ENCODE measurements at places on chromosomes 1 and 21.
A peak's percentile ranks its signal among the peaks of the same experiment; 100 is the strongest.

- DNase-seq = no peak
These were observed 74.0 kb upstream of the ARHGEF16 start for GRCh38 chr1:3380469-3380868.

DNA sequence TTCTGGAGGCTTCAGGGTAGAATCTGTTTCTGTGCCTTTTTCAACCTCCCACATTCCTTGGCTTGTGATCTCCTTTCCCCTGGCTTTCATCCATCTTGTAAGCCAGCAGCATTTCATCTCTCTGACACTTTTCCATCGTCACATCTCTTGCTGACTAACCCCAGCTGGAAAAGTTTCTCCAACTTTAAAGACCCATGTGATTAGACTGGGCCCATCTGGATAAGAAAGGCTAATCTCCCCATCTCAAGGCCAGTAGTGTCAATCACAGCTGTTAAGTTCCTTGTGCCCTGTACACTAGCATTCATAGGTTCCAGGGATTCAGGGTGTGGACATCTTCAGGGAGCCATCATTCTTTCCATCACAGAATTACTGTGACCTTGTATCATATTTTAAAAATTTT is 452.1 kb downstream of the TTLL7 start:
- DNase-seq = no peak

DNA sequence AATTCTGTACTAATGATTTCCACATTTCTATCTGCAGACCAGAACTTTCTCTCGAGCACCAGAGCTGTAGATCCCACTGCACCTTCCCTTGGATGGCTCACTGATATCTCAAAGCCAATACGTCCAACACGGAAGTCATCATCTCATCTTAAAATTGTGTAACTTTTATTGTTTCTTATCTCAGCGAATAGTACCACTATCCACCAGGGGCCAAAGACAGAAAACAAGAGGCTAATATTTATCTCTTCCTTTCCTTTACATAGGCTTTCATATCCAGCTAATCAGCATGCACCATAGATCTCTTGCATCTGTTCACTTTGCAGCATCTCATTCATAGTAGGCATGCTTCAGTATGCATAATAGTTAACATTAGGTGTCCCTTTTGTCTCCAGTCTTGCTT is 303.6 kb downstream of the PTPRC start:
- no peak for DNase-seq

DNA sequence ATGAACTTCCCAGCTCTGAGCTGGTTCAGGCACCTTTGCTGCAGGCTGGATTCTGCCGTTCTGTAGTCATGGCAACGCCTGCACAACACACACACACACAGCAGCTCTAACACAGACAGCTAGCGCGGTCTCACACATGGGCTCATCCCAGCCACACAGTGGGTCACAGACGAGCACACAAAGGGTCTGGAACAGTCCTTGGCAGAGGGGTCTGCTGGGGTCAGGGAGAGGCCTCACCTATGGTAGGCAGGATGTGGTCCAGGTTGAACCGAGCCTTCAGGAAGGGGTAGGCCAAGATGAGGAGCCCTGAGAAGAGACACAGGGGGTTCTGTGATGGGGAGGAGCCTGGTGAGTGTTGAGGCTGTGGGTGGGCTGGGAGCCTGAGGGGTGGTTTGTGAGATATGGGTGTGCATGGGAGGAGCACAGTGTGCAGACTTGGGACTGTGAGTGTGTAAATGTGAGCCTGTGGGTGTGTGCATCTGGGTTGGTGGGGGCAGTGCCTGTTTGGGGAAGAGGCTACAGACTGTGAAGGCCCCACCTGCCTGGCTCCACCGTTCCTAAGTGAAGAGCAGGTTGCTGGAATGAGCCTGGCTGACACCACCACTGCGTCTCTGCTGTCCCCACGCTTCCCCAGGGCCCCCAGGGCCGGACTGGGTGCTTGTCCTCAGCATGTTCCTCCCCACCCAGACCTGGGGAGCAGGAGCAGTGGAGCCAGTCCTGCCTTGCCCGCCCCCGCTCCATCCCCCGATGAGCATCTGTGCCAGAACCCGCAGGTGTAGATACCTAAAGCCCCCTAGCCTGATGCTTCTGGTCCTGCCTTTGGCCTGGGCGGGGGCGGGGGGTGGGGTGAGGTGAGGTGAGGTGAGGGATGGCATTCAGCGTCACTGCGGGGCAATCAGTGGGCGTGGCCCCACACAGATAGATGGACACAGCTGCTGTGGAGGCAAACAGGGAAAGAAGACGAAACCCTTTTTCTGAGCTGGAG is 1.5 kb downstream of the KNCN start:
- no peak for DNase-seq

GRCh38 chr1:19888112-19888511 is 5.9 kb downstream of the OTUD3 start:
- DNase-seq = no peak

GRCh38 chr21:14716761-14717396 is 170.8 kb upstream of the SAMSN1 start:
- no peak for DNase-seq

DNA sequence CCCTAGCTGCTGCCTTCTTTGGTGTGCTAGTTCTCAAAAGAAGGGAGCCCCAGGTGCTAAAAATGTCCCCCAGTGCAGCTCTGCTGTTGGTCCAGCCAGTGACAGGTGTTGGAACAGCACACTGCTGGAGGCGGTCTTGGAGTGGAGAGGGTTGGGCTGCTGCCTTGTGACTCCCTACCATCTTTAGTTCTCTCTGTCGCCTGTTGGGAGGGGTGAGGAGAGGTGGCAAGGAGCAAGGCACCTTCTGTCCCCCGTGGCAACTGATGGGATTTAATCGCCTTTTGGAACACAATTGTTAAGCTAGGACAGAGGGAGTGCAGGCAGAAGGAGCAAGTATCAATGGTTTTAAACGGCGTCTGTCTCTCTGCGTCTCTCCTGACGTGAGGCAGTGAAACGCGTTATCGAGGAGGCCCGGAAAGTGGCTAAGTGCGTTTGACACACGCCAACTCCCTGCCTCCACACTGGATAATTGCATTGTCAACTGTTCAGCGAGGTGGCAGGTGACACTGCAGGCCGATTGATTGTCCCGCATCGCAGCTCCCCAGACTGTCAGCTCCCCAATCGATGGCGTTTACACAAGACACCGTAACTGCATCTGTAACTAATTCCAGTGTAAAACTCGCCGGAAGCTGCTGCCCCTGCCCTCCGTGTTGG is 34.0 kb downstream of the TMEM53 start:
- DNase-seq = no peak

DNA sequence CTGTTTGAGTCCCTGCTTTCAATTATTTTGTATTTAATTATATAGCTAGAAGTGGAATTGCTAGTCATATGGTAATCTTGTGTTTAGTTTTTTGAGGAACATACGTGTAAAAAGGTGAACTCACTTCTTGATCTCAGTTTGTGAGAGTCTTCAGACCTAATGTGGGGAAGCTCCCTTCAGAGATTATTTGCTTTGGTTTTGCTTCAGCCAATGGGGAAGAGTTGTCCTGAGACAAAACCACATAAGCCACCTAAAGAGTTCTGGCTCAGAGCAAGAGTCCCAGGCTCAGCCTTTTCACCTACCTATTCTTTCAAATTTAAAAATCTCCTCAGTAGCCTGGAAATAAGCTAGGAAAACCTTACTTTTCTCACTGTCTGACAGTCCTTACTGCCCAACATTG is 138.4 kb downstream of the UCK2 start:
- no peak for DNase-seq

GRCh38 chr1:222852326-222852725 is 37.5 kb downstream of the DISP1 start:
- no peak for DNase-seq

GRCh38 chr1:246537887-246538286 is 28.2 kb downstream of the TFB2M start:
- no peak for DNase-seq

- DNase-seq = no peak
These were observed 3.3 kb downstream of the HYI start for GRCh38 chr1:43450251-43450941.

- DNase-seq = no peak
These were observed 315.7 kb upstream of the USP25 start for GRCh38 chr21:15414057-15414456.

DNA sequence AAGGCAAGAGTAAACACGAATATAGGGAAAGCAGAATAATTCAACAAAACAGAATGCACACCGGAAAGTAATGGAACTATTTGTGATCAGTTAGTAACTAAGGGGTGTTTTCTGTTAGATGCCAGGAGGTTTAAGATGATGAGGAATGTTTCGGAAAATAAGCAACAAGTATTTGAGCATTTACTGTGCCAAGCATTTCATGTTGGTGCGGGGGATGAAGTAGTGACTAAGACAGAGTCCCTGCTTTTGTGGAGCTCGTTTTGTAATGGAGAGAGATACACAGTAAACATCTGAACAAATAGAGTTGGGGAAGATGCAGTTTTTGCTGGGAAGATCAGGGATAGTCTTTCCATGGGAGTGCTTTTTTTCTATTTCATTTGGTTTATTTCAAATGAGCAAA is 78.7 kb downstream of the DYRK1A start:
- no peak for DNase-seq

GRCh38 chr1:16172964-16173446 is 17.1 kb upstream of the EPHA2 start:
- DNase-seq = no peak

- no peak for DNase-seq
These were observed 3.5 kb downstream of the ARPC5 start for GRCh38 chr1:183632114-183632513.

GRCh38 chr1:30089024-30089430 is 634.4 kb downstream of the MATN1 start:
- no peak for DNase-seq

- DNase-seq = no peak
These were observed 13.6 kb upstream of the TSPEAR start for GRCh38 chr21:44724926-44725325.

DNA sequence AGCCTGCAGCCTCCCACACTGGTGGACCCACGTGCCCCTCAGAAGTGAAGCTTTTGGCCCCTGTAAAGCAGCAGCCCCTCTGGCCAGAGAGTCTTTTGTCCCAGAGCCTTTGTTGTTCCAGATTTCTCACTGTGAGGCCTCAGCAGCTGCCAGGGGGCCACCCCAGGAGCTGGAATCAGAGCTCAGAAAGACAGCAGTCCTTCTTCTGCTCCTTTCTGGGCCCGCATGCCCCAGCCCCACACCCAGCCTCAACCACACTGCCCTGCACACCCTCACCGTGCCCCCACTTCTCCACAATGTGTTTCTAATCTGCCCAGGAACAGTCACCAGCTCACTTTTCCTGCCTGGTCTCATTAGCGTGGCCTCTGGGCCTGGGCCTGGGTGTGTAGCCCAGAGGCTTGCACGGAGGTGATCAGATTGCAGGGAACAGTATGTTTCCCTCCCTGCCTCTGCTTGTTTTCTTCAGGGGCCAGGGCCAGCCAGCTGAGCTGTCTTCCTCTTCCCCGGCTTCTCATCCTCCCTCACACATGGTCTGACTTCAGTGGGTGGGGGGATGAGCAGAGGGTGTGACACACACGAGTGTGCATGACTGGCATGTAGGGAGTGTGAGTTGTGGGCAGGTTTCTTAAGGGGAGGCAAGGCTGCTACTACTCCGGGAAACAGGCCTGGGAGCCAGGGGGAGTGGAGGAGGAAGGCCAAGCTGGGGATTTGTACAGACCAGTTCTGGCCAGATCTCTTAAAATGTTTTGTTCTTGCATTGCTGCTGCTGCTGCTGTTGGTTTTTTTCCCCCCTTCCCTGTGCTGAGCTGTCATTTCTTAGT is 82.5 kb upstream of the ZNF648 start:
- peak; percentile 37 for DNase-seq

GRCh38 chr1:81702903-81703302 is 97.8 kb upstream of the ADGRL2 start:
- no peak for DNase-seq

DNA sequence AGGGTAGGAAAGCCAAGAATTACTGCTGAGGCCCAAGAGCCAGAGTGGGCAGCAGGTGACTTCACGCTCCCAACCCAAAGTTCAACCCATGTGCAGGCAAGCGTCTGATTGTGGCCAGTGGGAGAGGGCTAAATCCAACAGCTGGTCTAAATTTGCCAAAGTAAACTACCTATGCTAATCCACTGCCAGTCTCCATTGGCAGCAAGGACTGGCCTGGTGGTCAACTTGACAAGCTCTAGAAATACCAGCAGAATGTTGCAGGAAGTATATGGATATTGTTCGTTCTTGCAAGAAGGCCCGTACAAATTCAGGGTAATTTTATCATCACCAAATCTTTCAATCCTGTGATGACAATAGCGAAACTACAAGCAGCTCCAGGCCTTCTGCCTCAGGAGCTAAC is 1.5 kb downstream of the TMEM63A start:
- no peak for DNase-seq

- DNase-seq = no peak
These were observed at the start of gene DMRTA2 for GRCh38 chr1:50422946-50423669. Gene DMRTA2 (minus strand): TSS chr1:50423443. CDS start chr1:50421536, 1,907 bp downstream.

DNA sequence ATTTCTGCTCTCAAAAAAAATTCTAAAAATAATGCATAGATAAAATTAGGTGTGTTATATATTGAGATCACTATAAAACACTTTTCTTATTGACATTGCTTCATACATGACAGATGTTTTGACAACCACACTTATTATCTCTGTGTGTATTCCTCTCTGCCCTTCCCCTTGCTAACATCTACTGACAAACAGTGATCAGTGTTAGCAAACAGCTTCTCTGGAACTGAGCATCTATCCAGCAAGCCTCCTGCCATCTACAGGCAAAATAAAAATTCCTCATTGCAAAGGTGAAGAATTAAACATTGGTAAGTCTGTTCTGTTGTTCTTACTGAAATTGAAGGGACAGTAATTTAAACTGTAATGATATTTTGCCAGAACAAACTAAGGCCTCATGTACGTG is 2153.9 kb downstream of the NCAM2 start:
- DNase-seq = no peak

DNA sequence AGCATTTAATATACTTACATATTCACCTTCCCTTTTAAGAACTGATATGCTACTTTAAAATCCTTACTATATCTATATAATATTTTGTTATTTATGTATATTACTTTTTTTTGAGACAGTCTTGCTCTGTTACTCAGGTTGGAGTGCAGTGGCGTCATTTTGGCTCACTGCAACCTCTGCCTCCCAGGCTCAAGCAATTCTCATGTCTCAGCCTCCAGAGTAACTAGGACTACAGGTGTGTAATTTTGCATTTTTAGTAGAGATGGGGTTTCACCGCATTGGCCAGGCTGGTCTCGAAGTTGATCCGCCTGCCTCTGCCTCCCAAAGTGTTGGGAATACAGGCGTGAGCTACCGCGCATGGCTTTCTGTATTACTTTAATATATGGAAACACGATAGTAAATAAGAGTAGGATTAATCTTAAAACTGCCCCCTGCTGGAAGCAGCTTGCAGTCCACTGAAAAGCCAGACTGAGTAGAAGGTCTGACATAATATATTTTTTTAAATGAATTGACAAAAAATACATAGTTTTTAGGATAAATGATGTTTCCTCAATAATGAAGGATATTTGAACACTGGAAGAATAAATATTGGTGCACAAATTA is 24.4 kb downstream of the RCAN3 start:
- DNase-seq = no peak

- no peak for DNase-seq
These were observed 43.0 kb downstream of the NPHP4 start for GRCh38 chr1:5949085-5949760.

- DNase-seq = no peak
These were observed 271.3 kb upstream of the RGS18 start for GRCh38 chr1:191886977-191887376.
